ENCODE measurements at places on chromosomes 7 and 10.

DNA sequence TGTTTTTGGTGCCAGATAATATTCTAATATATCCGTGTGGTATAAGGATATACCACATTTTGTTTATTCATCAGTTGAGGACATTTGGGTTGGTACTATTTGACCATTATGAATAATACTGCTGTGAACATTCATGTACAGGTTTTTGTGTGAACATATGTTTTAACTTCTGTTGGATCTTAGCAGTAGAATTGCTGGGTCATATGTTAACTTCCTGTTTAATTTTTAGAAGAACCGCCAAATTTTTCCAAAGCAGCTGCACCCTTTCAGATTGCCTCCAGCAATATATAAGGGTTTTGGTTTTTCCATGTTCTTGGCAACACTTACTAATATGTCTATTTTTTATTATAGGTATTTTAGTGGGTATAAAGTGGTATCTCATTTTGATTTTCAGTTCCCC lies 22.8 kb downstream of the VPS26A start:
- DNase-seq, result no peak

- DNase-seq, result no peak
Observed at GRCh38 chr7:39811161-39811614, 138.9 kb upstream of the CDK13 start.

DNA sequence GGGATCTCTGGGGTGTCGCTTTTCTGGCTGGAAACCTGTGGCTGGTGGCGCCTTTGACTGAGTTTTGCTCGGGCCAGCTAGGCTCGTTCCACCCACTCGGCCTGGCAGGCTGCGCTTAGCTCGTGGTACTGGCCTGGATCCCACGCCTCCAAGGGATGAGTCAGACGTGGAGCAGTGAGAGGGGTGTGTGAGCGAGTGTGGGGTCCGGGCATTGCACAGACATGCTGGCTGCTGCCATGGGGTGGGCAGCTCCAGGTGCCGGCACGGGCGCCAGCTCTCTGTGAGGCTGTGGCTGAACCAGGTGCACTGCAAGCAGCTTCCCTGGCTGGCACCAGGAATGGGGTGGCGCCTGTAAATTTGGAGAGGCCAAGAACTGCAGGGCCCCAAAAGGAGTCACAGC lies 63.1 kb upstream of the CACNA2D1 start:
- DNase-seq, result no peak

DNA sequence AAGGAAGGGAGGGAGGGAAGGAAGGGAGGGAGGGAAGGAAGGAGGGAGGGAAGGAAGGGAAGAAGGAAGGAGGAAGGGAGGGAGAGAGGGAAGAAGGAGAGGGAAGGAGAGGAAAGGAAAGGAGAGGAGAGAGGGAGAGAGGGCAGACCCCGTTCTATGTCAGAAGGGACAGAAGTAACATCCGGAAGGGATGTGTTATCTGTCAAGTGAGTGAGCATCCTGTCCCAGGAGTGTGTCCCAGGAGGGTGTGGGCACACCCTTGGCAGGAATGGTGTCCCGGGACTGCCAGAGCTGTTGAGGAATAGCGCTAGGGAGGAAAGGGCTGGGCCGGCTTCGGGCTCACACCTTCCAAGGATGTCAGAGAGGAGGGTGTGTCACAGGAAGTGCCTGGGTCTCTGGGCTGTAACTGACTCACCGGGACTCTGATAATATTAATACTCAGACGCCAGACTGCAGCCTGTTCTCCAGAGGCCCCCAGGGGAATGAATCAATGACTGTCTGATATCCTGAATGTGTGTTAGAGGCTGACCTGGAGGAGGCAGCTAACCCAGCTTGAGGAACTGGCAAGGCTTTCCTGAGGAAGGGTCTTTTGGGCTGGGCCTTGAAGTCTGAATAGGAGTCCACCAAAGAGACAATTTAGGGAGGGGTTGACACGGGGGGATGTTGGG lies 125.6 kb upstream of the TNRC18 start:
- DNase-seq, result no peak

DNA sequence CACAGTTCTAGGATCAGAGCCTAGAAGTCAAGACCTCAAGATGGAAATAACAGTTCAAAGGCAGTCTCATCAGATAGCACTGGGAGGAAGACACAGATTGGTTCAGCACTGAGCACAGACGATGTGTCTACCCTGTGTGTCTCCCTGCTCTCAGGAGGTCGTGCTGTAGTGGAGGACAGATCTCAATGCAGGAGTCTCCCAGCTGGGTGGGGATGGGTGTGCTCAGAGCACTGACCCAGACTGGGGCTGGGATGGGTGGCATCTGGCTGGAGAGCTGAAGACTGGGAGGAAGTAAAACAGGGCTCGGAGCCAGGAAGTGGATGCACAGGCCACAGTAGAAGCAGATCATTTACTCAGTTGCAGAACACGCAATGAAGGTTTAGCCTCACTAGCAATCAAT lies 69.5 kb upstream of the GDF10 start:
- DNase-seq, result no peak

- no peak for DNase-seq
Observed at GRCh38 chr10:11011984-11012383, 5.7 kb upstream of the CELF2 start.

- DNase-seq, result no peak
Observed at GRCh38 chr10:125584954-125585353, 98.0 kb downstream of the TEX36 start.

Measured in stimulated activated CD4-positive, alpha-beta T cell treated with anti-CD3 and anti-CD28 coated beads, Interleukin-12 subunit alpha, Interleukin-12 subunit beta, amount 100 ng/mL, for 24 hours (primary cell).